ENCODE measurements at places on chromosomes 12 and 14. TPM values are rescaled to one million over a fixed set of nuclear protein-coding genes. Genes with fewer than 3 reads are reported as not detected.

- no peak for DNase-seq
Observed at GRCh38 chr12:99110868-99111267, 465.8 kb downstream of the APAF1 start.

- no peak for DNase-seq
Observed at GRCh38 chr14:66944872-66945271, 244.4 kb upstream of the GARIN2 start.

DNA sequence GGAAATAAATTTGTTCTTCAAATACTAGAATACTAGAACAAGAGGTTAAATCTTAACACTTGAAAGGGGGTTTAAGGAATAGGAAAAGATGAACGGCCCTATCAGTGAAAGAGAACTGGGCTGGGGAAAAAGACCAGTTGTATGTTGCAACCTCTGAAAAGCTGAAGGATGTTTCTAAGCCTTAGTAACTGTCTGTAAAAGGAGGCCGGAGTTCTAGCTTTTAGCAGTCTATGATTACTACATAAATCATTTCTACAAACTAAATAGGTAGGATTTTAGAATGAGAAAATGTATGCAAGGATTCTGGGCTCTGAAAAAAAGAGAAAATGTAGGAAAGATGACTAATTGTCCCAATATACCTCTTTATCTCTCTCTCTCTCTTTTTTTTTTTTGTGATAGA, 4.9 kb downstream of the CERS5 start:
- no peak for DNase-seq

DNA sequence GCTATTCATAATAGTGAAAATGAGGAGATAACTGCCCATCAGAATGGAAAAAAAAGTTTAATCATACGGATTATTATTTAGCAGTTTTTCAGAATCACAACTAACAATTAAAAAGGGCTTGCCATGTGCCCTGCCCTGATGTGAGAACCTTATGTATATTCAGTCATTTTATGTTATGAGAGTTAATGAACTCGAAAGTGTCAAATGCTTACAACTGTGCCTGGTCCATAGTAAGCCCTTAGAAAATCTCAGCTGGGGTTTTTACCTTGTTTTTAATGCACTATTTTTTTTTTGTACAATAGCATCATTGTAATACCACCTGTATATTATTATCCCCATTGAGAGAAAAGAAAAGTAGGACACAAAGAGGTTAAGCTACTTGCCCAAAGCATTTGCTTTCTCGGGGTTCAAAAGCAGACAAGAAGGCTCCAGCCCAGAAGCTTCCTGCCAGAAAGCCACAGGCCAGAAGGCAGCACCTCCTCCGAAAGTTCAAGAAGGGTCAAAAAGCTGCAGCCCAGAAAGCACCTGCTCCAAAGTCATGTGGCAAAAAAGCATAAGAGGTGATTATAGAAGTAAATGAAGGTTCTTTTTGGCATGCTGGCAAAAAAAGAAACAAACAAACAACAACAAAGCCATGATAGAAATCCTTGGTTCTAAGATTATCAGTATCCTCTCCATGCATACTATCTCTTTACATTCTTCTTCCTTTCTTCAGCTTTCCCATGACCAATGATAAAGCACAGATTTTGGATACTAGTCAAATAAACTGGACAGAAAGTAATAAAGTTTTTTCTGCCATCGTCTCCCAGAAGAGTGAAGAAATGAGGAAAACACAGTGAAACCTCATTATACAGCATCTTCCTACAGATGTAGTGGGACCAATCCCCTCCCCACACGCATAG, 59.1 kb upstream of the NAP1L1 start:
- DNase-seq, result no peak

DNA sequence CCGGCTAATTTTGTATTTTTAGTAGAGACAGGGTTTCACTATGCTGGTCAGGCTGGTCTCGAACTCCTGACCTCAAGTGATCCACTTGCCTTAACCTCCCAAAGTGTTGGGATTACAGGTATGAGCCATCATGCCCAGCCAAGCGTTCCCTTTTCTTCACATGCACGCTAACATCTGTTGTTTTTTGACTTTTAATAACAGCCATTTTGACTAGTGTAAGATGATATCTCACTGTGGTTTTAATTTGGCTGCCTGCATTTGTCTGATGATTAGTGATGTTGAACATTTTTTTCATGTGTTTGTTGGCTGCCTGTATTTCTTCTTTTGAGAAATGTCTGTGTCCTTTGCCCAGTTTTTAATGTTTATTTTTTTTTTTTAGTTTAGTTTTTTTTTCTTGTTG, 10.2 kb upstream of the YARS2 start:
- no peak for DNase-seq

DNA sequence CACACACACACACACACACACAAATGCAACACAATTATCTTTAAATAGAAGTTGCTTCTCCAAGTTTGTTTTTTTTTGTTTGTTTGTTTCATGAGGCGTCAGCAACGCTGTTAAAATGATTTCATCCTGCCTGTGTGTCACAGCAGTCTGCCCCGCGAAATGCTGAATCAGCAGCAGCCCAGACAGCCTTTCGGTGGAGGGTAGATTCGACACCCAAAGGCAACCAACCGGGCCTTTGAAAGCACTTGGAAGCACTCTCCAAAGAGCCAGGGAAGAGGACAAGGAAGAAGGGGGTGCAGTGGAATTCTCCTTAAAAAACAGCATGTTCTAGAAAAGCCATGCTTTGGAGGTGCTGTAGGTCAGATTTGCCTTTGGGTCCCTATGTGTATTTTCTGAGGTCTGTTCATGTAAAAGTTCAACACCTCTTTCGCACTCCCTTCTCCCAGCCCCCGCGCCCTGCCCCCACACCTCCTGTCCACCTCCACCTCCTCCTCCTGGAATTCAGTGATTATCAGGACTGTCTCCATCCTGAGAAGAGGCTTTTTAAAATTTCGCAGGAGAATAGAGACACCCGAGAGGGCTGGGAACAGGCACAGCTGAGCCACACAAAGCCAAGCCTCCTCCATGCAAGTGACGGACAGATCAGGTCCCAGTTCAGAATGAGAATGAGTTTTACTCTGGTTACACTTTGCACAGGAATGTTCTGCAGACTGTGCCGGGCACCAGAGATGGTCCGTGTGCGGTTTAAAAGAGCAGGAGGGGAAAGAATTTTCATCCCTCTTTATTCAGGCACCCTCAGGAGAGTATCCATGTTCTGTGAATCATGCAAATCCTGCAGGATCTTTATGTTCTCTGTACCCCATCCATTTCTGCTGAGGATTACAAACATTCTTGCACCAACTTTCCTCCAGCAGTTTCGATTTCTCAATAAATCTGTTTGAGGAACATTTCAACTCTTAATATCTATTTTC, 177.9 kb downstream of the ETV6 start:
- no peak for DNase-seq

DNA sequence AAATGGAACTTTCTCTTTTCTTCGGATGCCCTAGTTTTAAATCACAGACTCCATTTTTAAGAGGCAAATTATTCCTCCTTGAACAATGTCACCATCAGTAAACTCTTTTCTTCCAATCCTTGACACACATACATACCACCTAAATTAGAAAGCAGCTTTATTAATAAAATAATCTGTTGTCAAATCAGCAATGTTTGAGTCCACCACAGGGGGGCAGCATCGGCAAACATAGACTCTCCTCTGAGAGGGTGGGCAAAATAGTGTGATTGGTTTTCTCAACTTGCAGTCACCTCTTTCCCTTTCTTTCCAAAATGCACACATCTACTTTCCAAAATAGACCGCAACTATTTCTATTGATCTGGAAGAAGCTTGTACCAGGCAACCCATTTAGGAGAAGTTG, 438.4 kb upstream of the OR4E1 start:
- DNase-seq, result no peak

The MIP gene
- not detected for total RNA-seq

The LRRC10 gene
- total RNA-seq, result not detected

The DUSP6 gene
- 370 TPM for total RNA-seq

The PCED1B gene
- 1.5 TPM for total RNA-seq

Measured in ascending aorta (tissue), 2 donors.